ENCODE measurements at places on chromosomes 1 and 21.

DNA sequence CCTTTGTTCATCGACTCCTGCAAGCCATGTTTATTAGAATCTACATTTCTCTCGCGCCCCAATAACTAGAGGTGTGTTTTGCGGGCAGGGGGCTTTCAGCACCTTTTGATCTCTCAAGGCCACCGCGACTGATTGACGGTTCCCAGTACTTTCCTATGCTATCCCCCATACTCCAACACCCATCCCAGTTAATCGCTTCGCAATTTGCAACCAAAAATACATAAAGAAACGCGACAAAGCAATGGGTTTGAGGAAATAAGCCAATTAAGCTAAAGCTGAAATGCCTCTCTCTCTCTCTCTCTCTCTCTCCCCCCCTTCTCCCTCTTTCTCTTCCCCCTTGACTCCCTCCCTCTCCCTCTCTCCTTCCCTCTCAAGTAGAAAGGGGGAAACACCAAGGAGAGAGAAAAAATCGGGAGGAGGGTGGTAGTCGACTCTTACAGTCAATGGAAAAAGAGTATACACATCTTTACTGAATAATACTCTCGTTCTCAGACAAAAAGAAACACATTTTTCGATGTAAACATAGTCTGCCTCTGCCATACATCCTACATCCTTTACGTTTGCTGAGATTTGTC, 128.0 kb upstream of the DPYD start:
- no peak for DNase-seq

DNA sequence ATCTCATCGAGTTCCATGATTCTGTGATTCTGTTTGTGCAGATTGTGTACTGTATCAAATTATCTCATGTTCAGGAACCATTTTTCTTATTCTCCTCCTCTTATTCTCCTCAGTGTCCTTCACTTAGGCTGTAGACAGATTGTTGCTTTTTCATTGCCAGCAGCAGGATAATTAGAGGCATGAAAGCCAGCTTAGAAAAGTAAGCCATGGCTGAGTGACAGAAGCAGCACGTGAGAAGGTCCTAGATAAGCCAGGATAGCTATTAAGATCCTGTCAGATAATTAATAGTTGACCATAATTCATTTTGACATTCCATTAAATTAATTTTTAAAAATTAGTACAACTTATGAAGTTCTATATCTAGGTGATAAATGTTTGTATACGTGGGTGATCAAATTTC, 60.8 kb upstream of the PRKACB start:
- DNase-seq, result no peak

DNA sequence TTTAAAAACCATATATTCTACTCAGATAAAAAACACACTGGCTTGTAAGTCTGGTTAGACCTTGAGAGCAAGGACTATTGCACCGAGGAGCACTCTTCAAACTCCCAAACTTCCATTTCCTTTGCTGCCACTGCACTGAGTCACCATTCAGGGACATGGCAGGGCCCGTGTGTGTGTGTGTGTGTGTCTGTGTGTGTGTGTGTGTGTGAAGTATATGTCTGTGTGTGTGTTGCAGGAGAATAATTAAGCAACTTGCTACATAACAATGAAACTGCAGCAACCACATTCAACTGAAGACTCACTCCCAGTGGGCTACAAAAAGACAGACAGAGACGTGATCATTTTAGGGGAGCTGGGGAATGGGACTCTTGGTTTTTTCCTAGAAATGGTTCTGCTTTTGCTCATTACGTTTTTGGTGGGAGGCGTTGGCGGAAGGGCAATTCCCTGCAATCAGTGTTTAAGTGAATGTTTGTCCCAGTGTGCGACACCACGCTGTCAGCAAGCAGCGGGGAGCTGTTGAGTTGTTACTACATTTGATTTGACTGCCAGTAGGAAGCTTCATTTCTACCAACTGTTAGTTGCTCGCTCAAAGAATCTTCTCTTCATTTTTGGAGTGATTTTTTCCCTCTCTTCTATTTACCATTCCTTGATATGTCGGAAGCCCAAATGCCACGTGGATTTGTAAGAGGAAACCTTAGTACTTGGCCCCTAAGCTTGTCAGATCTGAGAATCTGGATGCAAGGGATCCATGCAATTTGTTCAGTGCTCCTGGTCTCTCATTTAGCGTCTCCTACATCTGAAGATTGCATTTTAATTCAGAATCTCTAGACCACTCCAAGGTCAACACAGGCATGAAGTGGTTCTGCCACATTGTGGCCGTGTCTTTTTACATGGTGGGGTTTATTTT, 36.1 kb downstream of the ESRRG start:
- DNase-seq, result no peak

DNA sequence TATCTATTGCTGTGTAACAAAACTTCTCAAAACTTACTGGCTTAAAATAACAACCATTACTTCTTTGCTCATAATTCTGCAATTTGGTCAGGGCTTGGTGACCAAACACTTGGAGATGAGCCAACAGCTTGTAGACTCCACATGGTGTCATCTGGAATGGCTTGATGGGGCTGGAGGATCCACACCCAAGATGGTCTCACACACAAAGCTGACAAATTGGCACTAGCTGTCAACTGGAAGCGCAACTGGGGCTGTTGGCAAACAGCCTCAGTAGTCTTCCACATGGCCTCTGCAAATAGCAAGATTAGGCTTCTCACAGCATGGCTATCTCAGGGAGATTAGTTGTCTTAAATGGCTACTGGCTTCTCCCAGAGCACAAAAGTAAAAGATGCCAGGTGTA, 27.1 kb upstream of the MTF2 start:
- DNase-seq, result no peak

GRCh38 chr1:245211761-245212160, 57.0 kb downstream of the KIF26B start:
- no peak for DNase-seq

DNA sequence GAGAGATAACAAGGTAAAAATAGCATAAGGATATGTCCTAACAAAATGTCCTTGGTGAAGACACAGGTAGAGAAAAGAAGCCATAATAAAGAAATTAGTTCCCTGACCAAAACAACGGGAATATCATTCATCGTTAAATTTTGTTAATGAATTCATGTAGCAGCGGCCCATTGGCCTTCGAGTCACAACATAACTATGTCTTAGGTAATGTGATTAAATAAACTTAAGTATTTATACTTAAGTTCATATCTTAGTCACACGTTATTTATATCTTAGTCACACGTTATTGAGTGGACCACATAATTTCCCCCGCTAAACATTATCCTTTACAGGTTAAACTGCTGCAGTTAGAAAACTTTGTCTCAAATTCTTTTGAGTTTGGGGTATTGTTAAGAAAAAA, 1.2 kb downstream of the NEXN start:
- no peak for DNase-seq

GRCh38 chr1:42424201-42424600, 31.6 kb downstream of the ZMYND12 start:
- no peak for DNase-seq
